ENCODE measurements at places on chromosomes 6 and 20.

DNA sequence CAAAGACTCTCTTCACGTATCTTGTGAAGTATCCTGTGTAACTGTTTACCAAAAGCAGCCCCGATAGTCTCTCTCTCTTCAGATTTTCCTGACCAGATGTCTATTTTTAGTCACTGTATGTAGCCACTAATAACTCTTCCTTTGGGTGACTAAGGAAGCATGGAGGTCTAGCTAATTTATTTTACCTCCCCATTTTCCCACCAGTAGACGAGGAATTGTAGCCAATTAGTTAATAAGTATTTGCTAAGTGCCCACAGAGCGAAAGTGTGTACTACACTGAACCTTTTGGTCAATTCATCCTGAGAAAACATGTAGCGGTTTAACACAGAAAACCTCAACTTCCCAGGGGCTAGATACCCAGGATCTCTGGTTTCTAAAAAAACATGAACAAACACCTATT is 180.6 kb downstream of the TBX18 start:
- DNase-seq = peak; percentile 37

DNA sequence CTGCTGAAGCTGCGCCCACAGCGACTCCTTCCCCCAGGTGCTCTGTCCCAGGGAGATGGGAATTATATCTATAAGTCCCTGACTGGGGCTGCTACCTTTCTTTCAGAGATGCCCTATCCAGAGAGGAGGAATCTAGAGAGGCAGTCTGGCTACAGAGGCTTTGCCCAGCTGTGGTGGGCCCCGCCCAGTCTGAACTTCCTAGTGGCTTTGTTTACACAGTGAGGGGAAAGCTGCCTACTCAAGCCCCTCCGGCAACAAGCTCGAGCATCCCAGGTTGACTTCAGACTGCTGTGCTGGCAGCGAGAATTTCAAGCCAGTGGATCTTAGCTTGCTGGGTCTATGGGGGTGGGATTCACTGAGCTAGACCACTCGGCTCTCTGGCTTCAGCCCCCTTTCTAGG is 152.5 kb upstream of the MAP3K7 start:
- DNase-seq = no peak

DNA sequence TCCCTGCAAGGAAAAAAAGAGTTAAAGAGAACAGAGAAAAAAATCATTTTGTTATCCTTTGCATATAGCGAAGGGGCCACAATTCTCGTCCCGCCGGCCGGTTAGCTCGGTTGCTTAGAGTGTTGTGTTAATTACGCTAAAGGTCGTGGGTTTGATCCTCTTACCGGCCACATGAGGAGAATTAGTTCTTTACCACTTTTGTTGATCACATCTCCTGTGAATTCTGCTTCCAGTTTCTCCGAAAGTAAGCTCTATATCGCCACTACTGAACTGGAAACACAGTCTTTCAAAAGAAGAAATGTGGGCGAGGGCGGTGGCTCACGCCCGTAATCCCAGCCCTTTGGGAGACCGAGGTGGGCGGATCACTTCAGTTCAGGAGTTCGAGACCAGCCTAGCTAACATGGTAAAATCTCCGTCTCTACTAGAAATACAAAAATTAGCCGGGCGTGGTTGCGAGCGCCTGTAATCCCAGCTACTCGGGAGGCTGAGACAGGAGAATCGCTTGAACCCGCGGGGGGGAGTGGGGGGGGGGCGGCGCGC is 13.4 kb downstream of the PRSS16 start:
- no peak for DNase-seq

GRCh38 chr20:18048176-18048575 is 9.5 kb downstream of the OVOL2 start:
- no peak for DNase-seq

DNA sequence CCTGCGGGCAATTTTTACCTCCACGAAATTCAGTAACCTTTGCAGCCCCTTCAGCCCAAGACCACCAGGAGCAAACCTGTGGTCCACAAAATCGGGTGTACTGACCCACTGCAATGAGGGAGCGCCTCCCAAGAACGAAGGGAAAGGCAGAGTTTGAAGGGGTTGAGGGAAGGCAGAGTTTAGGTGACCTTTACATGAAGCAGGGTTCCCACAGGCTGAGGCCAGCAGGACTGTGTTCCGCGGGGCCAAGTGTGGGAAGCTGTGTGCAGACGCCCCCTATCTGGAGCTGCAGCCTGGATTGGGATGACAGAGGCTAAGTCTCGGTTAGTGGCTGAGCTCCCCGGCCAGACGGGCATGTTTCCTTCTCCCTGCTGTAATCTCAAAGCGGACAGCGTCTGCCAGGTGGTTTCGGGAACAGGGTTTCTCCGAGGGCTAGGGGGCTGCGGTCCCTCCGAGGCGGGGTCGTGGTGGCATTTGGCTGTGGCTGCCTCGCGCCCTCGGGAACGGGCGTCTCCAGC is 826 bp upstream of the PYGB start:
- peak; percentile 74 for DNase-seq

DNA sequence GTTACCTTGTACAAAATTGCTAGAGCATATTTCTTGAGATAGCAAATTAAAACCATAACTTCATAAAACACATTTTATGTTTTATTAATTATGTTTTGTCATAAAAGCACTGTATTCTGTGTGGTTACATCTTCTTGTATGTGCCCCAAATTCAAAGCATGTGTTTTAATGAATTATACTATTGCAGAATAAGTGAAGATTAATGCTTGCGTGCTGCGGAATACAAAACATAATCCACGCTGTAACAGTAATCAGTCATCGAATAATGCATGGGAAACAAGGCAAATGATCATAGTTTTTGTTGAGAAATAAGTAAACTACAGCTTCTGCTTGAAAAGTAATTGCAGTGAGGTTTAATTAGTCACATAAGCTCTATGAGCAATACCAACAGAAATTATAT is 459.2 kb upstream of the SOX4 start:
- DNase-seq = no peak

DNA sequence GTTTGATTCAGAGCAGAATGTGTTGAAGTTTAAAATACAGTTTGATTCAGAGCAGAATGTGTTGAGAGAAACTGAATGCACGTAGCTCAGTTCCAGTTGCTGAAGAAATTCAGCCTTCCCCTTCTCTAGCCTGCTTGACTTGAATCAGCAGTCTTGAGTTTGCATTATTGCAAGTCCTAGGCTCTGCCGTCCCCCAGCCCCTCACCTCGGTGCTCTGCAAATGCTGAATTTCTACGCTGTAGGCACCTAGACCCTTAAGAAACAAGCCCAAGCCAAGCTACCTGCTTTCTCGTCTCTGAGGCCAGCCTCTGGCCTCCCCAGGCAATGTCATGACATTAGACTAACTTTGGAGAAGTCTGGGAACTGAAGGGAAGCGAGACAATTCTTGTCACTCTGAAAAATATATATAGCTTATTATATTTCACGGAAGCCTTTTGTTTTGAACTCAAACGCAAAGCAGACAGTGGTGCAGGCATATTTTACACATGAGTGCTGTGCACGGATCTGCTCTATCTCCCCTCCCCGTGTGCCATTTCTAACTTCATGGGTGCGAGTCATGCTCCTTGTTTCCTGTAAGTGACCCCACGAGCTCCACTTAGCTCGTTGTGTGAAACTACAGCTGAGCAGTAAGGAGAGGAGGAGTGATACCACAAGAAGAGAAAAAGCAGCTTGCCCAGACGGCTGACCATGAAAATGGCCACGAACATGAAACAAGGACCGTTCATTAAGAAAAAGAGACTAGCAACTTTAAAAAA is 71.4 kb upstream of the DUSP22 start:
- peak; percentile 13 for DNase-seq

GRCh38 chr6:39753725-39754045 is 28.5 kb upstream of the KIF6 start:
- DNase-seq = no peak

DNA sequence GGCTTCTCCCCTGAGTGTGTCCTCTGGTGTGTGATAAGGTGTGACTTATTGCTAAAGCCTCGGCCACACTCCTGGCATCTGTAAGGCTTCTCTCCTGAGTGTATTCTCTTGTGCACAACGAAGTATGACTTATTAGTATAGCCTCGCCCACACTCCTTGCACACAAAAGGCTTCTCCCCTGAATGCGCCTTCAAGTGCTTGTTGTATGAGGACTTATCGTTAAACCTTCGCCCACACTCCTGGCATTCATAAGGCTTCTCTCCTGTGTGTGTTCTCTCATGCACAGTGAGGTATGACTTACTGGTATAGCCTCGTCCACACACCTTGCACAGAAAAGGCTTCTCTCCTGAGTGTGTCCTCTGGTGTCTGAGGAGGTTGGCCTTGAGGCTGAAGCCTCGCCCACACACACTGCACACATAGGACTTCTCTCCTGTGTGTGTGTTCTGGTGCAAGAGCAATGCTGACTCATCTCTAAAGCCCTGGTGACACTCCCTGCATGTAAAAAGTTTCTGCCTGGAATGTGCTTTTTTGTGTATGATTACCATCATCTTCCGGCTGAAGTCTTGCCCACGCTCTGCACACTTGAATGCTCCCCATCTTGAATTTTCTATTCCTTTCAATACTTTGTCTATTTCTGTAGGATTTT is 20.4 kb downstream of the ZNF337 start:
- peak; percentile 43 for DNase-seq

DNA sequence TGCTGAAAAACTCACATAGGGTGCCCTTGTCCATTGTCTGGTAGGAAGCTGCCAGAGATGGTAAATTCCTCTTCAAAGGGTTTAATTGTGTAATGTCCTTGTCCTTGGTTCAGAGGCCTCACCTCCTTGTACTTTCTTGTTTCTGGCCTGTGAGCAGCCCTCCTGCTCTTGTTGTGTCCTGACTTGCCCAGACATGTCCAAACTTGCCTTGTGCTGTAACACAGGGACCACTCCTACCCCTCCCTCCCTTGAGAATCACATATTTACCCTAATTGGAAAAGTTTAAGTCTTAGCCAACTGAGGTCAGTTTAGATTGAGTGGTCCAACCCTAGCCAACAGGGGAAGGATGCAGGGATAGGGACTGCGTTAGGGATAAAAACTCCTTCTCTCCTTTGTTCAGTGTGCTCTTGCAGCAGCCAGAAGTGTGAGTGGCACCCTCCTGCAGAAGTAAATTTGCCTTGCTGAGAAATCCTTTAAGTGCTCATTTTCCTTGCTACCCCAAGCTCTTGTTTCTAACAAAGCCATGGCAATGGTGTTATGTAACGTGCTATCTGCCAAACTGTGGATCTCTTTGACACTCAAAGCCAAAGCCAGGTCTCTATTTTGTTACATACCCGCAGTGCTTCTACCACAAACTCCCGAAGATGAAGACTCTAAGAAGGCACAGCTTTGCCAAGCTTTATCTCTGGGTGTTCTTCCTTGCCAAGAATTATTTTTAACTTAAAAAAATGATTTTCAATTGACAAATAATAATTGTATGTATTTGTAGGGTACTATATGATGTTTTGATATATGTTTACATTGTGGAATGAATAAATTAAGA is 414.5 kb downstream of the ESR1 start:
- DNase-seq = no peak

GRCh38 chr6:158414851-158415262 is 102.6 kb downstream of the TULP4 start:
- DNase-seq = peak; percentile 64

DNA sequence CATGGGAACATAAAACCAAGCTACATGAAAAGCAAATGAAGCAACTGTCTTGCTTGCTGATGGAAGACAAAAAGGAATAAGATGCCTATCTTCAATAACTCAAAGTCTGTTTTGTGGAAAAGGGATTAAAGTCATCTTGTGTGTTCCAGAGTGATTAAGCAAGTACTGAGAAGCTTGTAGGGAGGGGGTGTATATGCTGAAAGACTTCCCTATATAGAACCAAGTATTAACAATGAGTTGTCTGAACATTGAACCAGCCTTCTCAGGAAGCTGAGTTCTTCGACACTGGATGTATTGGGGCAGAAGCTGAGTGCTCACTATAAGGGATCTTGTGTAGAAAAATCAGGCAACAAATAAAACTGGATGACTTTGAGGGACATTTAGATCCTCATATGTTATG is 451.8 kb downstream of the CD83 start:
- no peak for DNase-seq

GRCh38 chr6:125961117-125961516 is 4.5 kb downstream of the HINT3 start:
- no peak for DNase-seq

- peak; percentile 23 for DNase-seq
Measured at GRCh38 chr6:133623621-133624020, 265.3 kb upstream of the TCF21 start.

DNA sequence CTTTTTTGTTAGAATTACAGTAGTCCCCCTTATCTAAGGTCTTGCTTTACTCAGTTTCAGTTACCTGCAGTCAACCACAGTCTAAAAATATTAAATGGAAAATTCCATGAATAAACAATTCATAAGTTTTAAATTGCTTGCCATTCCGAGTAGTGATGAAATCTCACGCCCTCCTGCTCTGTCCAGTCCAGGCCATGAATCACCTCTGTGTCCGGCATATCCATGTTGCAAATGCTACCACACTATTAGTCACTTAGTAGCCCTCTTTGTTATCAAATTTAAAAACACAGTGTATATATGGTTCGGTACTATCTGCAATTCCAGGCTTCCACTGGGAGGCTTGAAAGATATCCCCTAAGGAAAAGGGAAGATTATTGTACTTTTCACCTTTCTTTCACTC is 164.6 kb upstream of the FAM83B start:
- DNase-seq = peak; percentile 41

DNA sequence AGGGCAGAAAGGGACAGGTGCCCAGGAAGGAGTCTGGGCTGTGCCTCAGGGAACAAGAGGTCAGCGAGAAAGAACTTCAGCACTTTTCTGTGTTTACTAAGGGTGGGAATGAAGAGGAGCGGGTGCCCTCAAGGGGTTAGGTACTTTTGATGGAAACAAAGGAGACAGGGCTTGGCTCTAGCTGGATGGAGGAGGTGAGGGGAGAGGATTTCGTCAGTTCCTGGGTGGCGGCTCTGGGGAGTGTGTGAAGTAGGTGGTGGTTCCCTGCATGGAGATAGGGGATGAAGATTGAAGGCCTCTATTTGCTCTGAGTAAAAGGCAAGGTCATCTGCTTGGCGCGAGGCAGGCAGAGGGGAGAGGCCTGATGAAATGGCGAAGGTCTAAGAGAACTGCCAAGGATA is 40.0 kb upstream of the ANKRD60 start:
- DNase-seq = no peak
